ENCODE measurements at places on chromosomes 2 and 18.
A peak's percentile ranks its signal among the peaks of the same experiment; 100 is the strongest.

DNA sequence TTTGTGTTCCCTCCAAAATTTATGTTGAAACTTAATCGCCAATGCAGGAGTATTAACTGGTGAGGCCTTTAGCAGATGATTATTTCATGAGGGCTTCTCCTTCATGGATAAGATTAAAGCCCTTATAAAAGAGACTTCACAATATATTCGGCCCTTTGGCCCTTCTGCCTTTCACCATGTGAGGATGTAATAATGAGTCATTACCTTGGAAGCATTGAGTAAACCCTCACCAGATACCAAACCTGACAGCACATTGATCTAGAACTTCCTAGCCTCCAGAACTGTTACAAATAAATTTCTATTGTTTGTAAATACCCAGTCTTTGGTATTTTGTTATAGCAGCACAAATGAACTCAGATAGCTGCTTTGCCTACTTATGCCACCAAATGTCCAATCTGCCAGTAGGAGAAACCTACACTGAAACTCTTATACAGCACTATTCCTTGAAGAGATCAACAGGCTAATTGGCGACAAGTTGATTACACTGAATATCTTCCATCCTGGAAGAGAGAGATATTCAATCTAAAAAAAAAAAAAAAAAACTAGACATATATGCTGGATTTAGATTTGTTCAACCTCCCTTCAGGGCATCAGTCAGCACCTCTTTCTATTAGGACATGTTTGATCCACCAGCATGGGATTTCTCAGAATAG, 125.9 kb upstream of the COL5A2 start:
- DNase-seq, result peak; percentile 79

GRCh38 chr2:239679755-239680154, 278.9 kb upstream of the HDAC4 start:
- no peak for DNase-seq

- DNase-seq, result no peak
Measured at GRCh38 chr2:239919774-239920692, 105.1 kb downstream of the NDUFA10 start.

- no peak for DNase-seq
Measured at GRCh38 chr2:69989441-69990105, 28.1 kb upstream of the ASPRV1 start.

DNA sequence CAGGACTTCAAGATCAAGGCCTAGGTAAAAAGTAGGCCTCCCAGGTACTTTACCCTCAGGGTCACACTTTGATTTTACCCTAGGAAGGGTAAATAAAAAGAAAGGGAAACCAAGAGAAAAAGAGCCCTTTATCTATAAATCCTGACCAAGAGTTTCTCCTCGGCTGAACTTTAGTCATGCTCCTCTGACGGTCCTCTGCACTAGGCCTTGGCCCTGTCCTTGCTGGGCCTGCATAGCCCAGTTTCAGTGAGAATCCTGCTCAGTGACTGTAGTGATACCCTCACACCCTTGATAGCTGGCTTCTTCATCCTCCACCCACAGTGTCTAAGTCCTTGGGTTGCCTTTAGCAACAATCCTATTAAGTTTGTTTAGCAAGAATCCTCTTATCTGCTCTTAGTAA, 20.5 kb upstream of the ITSN2 start:
- no peak for DNase-seq
